B cell (primary cell): ENCODE measurements at places on chromosomes 16 and 17.

GRCh38 chr17:55273579-55274354, 9.0 kb downstream of the HLF start:
- DNase-seq: no peak

- no peak for DNase-seq
Measured at GRCh38 chr17:46182961-46183360, 10.3 kb downstream of the KANSL1 start.

DNA sequence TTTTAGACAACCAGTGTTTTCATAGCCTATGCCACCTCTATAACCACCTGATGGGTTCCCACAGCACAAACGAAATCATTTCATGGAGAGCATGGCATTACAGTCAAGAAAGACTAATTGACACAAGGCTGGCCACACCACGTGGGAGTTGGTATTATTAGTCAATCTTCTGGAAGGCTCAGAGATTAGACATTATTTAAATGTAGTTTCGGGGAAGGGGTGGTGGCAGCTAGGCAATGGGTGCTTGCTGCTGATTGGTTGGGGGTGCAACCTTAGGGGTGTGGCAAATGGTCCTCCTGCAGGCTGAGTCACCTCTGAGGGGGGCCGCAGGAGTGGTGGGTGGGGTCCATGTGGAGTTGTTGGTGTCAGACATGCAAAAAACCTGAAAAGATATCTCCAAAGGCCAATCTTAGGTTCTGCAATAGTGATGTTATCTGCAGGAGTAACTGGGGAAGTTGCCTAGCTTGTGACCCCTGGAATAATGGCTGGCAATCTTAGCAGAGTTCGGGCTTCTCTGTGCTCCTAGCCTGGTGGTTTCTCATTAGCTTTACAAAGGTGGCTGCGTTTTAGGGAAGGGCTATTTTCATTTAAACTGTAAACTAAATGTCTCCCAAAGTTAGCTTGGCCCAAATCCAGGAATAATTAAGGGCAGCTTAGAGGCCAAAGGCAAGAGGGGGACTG, 4.6 kb downstream of the TEN1 start:
- DNase-seq: no peak

GRCh38 chr16:31182391-31182790, 2.5 kb downstream of the FUS start:
- peak; percentile 20 for DNase-seq

DNA sequence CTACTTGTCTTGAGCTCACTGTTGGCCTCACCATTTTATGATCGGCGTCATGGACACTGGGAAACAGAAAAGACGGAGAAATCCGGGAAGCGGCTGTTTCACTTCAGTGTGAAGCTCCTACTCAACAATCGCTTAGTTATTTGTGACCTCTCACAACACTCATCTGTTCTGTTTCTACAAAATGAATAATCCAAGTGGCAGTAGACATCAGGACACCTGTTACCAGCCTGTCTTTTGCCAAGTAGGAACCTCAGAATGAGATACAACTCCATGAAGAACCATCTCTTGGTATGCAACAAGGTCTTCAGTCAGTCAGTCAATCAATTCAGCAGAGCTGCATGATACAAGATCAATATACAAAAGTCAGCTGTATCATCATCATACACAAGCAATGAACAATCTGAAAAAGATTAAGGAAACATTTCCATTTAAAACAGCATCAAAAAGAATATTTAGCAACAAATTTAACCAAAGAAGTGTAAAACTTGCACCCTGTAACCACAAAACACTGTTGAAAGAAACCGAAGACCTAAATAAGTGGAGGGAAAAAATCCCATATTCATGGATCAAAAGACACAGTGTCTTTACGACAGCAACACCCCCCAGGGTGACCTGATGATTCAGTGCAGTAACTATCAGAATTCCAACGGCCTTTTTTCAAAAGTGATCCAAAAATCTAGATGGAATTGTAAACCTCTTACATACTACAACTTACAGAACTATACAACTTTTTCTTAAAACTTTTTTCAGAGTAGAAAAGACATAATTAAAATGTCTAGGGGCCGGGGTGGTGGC, 63.4 kb downstream of the ANKRD11 start:
- DNase-seq: no peak
